ENCODE measurements at places on chromosomes 7 and 10. TPM values are rescaled to one million over a fixed set of nuclear protein-coding genes. Genes with fewer than 3 reads are reported as not detected.

The SLC35G1 gene
- total RNA-seq, result 13.6 TPM

The SP4 gene
- 10.4 TPM for total RNA-seq

The ASIC3 gene
- 1.3 TPM for total RNA-seq

The ACBD7 gene
- 1.8 TPM for total RNA-seq

DNA sequence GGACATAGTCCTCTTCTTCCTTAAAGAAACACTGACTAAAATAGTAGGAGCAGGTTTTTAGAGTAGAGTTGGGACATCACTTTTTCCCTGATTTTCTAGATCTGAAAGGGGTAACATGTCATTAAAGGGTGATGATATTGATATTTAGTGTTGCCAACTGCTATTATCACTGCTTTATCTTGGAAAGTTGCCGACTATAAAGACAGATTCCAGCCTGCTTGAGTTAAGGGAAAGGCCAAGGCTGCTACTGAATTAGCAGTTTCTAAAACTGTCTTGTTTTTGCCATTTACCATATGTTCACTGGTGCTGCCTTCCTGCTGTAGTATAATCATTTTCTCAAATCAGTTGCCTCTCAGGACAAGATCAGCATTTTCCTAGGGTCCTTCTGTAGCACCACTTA, 29.7 kb downstream of the AP3M1 start:
- DNase-seq, result no peak
